ENCODE measurements at places on chromosomes 16 and 17.

- DNase-seq = no peak
Observed at GRCh38 chr17:55155856-55156560, 108.8 kb upstream of the HLF start.

GRCh38 chr16:51148678-51149228, 2.3 kb downstream of the SALL1 start:
- no peak for DNase-seq

- DNase-seq = no peak
Observed at GRCh38 chr16:67761924-67762323, 42.8 kb upstream of the GFOD2 start.

DNA sequence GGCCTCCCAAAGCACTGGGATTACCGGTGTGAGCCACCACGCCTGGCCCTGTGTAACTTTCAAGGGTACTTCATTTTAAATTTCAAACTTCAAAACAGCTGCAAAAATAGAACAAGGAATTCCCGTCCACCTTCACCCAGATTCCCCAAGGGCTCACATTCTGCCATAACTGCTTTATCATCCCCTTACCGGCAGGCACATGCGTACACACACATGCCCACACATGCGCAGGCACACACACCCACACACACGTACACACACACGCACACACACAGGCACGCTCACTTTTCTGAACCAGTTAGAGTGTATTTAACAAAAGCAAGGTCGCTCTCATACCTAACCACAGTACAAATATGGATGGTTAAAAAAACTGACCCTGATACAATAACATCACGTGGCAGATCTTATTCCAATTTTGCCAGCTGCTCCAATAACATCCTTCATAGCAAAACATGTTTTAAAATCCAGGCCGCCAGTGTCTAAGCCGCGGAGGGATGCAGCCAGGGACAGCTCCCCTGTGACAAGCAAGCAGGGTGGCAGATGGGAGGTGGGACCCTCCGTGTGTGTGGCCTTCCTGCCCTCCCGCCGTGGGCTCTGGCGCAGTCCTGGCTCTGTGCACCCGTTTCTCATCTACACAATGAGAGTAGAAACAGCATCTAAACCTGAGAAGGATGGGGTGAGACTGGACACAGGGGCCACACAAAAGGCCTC, 23.1 kb downstream of the PDIA2 start:
- DNase-seq = no peak

DNA sequence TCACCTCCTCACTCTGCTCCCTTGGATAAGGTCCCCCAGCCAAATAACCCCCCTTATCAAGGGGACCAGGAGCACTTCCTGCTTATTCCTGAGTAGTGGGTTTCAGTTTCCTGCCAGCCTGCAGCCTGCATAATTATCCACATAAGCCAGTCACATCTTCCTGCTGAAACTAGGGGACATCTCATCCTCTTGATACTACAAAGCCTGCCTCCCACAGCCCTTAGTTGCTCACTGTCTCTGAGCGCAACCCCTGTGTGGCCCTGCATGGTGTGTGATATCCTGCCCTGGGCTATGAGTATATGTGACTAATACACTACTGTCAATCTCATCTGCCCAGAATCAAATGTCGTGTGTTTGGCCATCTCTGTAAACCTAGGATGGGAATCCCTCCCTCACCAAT, 8.0 kb upstream of the XYLT2 start:
- no peak for DNase-seq

DNA sequence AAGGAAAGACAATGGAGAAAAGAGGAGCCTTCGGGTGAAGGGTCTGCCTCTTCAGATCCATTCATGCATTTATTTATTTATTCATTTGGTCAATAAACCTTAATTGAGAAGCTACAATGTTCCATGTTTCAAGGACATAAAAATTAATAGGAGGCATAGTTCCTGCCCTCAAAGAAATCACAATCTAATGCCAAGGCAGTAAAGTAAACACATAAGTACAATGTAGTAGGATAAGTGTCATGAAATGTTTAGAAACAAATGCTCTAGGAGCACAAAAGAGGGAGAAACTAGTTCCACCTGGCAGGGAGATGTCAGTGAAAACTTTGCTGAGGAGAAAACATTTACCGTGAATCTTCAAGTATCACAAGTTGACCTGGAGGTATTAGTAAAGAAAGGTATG, 103.5 kb upstream of the NOG start:
- no peak for DNase-seq
